Activated CD8-positive, alpha-beta memory T cell treated with anti-CD3 and anti-CD28 coated beads for 1 hour (primary cell): ENCODE measurements at places on chromosomes 11 and 22.

GRCh38 chr11:87038235-87038977 is 672 bp downstream of the TMEM135 start:
- DNase-seq, result no peak

GRCh38 chr22:26648011-26648497 is 9.3 kb upstream of the MIAT start:
- DNase-seq, result no peak

- DNase-seq, result no peak
Measured at GRCh38 chr11:126601550-126602215, 246.2 kb downstream of the ST3GAL4 start.

GRCh38 chr11:118633319-118633690 is 25.9 kb downstream of the PHLDB1 start:
- DNase-seq, result no peak

- no peak for DNase-seq
Measured at GRCh38 chr11:75563978-75564552, 2.0 kb downstream of the SERPINH1 start.

DNA sequence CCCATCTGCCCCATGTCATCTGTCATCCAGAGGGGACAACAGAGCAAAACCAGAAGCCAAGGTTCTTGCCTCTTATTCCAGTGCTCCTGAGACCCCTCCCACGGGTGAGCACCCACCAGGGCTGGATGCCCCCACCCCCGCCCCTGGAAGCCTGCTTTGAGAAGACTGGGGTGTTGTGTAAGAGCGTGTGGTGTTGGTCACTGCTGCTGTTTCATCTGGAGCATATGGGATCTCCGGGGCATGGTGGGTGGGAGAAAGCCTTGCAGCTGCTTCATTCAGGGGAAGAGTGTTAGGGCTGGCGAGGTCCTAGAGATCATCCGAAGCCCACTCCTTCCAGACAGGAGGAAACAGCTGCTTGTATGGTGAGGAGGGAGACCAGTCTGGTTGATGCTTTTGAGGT is 54.1 kb downstream of the CHRDL2 start:
- DNase-seq, result no peak
